Activated T-cell treated with anti-CD3 and anti-CD28 coated beads, Interleukin-2, amount 50 U/mL, for 4 hours (primary cell): ENCODE measurements at places on chromosomes 1 and 21.

DNA sequence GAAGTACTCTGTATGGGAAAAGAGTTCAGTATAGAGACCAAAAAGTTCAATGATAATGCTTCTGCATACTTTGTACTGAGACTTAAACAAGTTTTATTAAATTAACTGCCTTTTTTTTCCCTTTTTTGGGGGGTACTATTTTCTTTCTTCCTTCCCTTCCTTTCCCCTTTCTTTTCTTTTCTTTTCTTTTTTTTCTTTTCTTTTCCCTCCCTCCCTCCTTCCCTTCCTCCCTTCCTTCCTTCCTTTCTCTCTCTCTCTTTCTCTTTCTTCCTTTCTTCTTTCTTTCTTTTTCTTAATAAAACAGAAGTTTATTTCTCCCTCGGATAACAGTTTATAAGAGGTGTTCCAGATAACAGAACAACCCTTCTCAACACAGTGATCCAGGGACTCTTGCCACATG lies 77.5 kb downstream of the LHX8 start:
- DNase-seq: no peak

- DNase-seq: no peak
Measured at GRCh38 chr1:171344473-171344820, 30.5 kb downstream of the FMO4 start.

DNA sequence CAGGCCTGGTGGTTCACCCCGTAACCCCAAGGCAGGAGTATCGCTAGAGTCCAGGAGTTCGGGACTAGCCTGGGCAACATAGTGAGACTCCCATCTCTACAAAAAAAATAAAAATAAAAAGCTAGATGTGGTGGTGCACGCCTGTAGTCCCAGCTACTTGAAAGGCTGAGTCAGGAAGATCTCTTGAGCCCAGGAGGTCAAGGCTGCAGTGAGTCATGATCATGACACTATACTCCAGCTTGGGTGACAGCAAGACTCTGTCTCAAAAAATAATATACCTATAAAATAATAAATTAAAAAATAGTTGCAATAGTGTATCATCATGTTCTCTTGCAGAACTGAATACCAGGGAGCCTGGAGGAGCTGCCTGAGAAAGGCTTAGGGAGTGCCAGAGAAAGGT lies 19.9 kb upstream of the TMEM39B start:
- DNase-seq: no peak

DNA sequence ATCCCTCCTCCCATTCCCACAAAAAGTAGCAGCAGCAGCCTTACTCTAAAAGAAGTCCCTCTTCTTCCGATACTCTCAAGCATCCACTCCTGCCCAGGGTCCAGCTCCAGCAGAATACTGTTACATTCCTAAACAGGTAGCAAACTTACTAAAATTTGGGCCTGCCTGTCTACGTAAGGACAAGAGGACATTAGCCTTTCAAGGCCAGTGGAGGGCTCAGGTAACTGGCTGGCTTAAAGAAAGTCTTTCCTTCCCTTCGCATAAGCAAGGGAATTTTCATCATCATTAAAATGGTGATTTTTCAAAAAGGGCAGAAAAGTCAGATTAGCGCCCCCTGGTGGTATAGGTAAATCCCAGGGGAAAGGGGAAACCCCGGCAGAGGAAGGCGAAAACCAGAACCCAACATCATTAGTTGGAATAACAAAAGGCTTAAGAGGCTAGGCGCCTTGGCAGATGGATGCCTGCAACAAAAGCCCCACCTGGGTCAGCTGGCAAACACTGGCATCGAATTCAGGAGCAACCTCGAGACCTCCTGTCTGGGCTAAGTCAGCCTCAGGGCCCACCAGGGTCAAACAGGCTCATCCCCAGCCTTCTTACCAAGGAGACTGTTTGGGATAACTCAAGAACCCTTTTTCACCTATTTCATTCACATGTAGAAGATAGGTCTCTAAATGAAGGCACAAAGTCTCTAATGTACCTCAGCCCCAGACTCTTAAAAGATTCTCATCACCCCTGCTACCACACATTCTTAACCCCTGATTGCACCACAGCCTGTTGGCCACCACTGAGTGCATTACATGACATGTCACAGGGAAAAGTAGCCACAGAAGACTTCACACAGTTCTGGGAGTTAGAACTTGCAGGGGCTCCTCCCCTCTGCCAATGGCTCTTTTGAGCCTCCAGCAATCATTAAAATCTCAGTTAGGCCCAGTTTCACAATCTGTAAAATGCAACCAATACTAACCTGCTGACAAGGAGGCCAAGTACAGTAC lies 36.7 kb downstream of the ERI3 start:
- DNase-seq: peak; percentile 37

GRCh38 chr1:61752921-61753389 lies 10.7 kb downstream of the PATJ start:
- no peak for DNase-seq

DNA sequence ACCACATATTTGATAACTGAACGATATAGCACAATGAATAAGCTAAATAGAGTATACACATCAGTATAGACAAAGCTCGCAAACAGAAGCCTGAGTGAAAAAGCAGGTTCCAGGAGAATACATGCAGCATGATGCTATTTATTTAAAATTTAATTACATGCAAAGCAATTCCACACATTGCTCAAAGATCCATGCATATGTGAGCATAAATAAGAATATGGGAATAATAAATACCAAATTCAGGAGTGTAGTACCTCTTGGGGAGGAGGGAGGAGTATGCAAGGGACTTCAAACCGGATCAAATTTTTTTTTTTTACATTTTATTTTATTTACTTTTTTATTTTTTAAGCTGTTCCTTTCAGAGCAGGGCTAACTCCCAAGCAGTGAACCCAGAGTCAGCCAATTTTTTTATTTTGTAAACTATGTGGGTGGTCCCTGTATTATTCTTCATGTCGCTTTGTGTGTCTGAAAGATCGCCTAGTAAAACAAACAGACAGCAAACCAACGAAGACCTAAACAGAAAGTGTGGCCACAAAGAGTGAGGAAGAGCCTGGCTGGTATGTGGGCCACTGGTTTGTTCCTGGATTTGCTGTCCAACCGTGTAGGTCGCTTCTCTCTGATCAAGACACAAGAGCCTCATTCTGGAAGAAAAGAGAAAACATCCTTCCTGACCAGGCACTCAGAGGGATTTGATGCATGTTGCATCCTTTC lies 4.2 kb upstream of the SHISAL2A start:
- DNase-seq: no peak

DNA sequence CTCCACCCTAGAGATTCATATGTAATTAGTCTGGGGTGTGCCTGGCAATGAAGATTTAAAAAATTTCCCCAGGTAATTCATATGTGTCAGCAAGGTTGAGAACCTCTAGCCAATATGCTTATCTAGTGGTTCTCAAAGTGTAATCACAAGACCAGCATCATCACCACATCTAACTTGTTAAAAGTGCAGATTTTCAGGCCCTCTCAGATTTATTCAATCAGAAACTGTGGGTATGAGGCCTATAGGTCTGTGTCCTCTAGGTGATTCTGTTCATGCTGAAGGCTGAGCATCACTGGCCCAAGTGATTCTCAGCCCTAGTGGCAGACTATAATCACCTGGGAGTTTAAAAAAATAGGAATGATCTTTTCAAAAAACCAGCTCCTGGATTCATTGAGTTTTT lies 75.9 kb downstream of the SWT1 start:
- DNase-seq: no peak

DNA sequence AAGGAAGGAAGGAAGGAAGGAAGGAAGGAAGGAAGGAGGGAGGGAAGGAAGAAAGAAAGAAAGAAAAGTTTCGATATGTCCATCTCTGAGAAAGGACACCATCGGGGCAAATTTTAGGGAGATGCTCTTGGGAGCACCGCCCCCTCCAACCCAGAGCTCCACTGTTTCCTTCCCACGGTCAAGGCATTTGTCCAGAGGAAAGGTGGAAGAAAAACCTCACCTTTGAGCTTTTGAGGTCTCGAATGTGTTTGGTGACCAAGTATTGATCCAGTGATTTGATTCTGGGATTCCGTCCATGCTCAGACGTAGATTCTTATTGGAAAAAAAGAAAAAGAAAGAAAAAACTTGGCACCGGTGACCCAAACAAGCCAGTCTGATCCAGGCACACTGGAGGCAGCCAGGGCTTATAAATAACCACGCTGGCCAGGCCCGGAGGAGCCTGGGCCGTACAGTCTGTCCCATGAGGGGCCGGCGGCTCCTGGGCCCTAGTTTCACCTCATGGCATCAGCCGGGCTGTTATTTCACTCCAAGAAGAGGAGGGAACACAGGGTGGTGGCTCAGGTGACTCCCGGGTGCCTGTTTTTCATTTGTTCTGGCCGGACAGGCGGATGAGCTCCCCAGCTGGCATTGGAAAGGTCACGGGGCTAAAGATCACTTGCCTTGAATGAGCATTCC lies 36.1 kb upstream of the SLC25A33 start:
- no peak for DNase-seq

DNA sequence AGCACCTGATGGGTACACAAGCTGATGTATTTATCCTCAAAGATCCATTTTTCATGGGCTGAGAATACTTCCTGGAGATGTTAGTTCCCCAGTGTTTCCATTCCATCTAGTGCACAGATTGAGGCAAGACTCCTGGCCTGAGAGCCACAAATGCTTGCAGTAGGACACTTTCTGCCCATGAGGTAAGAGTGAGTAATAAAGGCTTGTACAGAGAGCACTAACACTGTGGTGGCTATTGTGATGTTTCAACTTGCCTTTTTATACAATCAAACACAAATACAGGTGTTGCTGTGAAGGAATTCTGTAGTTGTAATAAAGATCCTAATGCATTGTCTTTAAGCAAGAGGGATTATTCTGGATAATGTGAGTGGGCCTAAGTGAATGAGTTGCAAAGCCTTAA lies 186.1 kb upstream of the ADAMTS5 start:
- DNase-seq: no peak

GRCh38 chr21:45538381-45539045 lies 3.7 kb downstream of the SLC19A1 start:
- DNase-seq: no peak

GRCh38 chr1:58755468-58755872 lies 28.4 kb downstream of the JUN start:
- DNase-seq: peak; percentile 34

DNA sequence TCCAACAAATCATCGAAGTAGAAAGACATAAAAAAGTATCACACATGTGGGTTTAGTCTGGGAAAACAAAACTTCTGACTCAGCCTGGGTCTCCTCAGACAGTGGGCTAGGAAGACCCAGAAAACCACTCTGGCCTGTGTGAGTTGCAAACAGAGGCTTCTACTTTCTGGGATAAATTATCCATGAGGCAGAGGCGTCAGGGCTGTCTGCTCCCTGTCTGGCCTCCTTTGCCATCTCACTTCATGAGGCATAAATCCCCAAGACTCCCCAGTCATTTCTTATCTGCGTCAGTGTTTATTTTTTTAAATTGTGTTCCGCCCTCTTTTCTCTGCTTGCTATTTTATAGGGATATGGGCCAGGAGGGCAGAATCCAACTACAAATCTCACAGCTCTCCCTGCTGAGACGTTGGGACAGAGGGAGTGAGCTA lies 80.6 kb upstream of the TRABD2B start:
- no peak for DNase-seq

GRCh38 chr21:36890086-36890485 lies 76.4 kb downstream of the HLCS start:
- no peak for DNase-seq

GRCh38 chr1:205930799-205931281 lies 12.4 kb downstream of the SLC26A9 start:
- DNase-seq: no peak

GRCh38 chr1:29889776-29890175 lies 653.5 kb downstream of the PTPRU start:
- no peak for DNase-seq

GRCh38 chr1:16145030-16145661 lies 10.7 kb downstream of the EPHA2 start:
- no peak for DNase-seq
